ENCODE measurements at places on chromosomes 7 and 10. TPM values are rescaled to one million over a fixed set of nuclear protein-coding genes. Genes with fewer than 3 reads are reported as not detected.

GRCh38 chr10:62327885-62328284 is 46.3 kb upstream of the ZNF365 start:
- no peak for DNase-seq

DNA sequence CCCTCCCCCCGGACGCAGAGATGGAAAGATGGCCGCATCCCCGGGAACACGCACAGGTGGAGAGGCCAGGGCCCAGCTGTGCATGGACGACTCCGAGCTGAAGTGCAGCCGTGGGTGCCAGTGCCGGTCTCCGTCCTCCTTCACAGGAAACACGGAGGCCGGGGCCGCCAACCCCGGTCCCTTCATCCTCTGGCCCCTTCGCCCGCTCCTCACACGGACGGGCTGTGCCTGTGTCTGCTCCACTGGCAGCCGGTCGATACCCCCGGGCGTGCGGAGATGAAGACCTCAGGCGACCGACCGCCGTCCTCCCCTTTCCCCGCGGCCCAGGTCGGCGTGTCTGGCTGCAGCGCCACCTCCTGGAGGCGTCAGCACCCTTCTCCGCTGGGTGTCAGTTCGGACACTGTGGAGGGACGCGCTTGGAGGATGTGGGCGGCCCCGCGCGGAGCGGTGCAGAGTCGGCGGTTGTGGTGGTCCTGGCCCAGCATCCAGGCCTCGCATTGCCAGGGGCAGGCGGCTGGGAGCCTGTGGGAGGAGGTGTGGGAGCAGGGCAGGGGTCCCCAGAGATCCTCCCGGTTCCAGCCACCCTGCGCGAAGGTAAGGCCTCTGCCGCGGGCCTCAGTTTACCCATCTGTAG is 9.9 kb downstream of the ZNF511 start:
- DNase-seq = peak; percentile 74

- DNase-seq = no peak
These were observed 117.9 kb downstream of the SND1 start for GRCh38 chr7:127769696-127770400.

- DNase-seq = peak; percentile 84
These were observed 5.2 kb downstream of the DUSP5 start for GRCh38 chr10:110502851-110503301.

- DNase-seq = no peak
These were observed at the start of gene IGF2BP3 for GRCh38 chr7:23470330-23471105. IGF2BP3 (minus strand) TSS chr7:23470491; CDS start chr7:23470110, 381 bp downstream.

CALHM2 gene
- 11.6 TPM for total RNA-seq

DNAJC30 gene
- total RNA-seq = 1.2 TPM

HGF gene
- total RNA-seq = 7.4 TPM

Measured in stomach (tissue), 19 donors.